ENCODE measurements at places on chromosomes 4 and X. TPM values are rescaled to one million over a fixed set of nuclear protein-coding genes. Genes with fewer than 3 reads are reported as not detected.

The ZNF280C gene
- total RNA-seq = 34.2 TPM

- DNase-seq = no peak
These were observed 21.1 kb upstream of the CD40LG start for GRCh38 chrX:136626891-136627290.

DNA sequence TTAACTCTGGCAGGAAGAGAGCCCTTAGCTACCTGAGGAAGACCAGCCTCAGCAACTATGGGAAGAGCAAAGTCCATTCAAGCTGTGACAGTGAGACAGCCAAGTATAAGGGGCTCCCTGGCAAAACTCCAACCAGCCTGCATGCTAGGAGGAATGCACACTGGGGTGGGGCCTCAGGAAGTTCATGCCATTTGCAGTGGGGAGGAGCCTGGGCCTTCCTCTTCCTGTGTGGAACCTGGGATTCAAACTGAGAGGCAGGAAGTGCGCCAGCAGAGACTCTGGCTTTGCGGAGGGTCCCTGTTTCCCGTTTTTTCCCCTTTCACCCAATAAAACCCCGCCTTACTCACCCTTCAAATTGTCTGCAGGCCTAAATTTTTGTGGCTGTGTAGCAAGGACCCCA, 33.0 kb downstream of the TFDP3 start:
- DNase-seq = no peak

DNA sequence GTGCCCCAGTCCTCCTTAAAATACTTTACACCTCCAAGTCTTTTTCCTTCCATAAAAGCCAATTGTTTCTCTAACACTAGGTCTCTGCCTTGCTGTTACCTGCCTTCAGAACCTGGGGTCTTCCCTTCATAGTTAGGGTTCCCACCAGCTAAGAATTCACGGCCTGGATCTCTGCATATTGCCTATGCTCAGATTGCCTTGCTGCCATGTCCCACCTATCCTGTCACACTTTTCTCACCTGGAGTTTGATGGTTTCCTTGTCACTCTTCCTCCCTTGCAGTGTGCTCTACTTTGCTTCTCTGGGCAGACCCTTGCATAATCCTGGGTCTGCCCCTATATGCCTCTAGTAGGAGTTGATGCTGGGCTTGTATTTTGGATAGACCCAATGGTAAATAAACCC, 36.6 kb upstream of the TMPRSS11E start:
- no peak for DNase-seq
